ENCODE measurements at places on chromosomes 11 and 22.

DNA sequence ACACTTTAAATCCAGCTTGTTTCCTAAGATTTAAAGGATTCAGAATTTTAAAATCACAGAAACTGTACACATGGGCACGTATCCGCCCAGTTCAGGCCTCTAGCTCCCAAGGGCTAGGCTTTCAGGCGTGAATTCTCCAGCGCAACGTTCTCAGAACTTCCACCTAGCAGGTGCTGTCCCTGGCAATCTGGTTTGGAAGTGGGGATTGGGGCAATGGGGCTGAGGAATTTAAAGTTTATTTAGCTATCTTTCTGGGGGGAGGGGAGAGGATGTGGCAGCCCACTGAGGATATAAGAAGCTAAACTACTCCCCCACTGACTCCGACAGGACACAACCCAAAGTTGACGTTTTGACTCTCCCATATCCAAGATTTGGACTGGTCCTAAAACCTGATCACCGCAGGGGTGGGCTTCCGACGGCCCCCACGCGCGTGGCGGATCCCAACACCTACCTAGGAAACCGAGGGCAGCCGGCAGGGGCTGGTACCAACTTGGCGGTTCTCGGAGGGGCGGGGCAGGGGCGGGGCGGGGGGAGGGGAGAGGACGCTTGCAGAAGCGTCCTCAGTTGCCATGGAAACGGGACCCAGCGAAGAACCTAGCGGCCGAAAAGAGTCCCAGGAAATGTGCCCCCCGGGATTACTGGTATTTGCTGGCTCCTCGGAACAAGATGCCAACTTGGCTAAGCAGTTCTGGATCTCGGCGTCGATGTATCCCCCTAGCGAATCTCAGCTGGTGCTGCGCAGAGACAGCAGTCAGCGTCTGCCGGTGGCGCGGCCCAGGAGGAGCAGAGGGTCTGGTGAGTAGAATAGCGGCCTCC lies at the start of gene HOATZ:
Gene HOATZ, plus strand, starts transcription at position 563 of the 816 bp plus-strand sequence. Its CDS starts 7 bp downstream, at position 570.
- no peak for DNase-seq

DNA sequence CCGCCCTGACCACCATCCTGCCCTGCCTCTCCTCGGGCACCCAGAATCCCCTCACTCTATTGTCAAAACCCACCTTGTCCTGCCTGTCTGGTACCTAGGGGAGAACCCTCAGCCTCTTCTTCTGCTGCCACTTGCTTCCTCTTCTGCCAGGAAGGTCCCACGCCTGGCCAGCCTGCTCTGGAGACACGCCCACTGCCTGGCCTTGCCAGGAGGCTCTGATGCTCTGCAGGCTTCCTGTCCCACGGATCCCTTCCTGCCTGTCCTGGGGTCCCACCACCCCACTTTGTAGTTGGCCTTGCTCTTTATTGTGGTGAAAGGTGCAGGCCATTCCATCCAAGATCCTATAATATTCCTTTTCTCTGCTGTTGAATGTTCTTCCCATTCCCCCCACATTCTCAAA lies 63.4 kb downstream of the BMAL1 start:
- no peak for DNase-seq

- no peak for DNase-seq
Observed at GRCh38 chr22:36086170-36086490, 57.5 kb upstream of the RBFOX2 start.

- DNase-seq = no peak
Observed at GRCh38 chr11:92897487-92897886, 72.0 kb upstream of the MTNR1B start.

DNA sequence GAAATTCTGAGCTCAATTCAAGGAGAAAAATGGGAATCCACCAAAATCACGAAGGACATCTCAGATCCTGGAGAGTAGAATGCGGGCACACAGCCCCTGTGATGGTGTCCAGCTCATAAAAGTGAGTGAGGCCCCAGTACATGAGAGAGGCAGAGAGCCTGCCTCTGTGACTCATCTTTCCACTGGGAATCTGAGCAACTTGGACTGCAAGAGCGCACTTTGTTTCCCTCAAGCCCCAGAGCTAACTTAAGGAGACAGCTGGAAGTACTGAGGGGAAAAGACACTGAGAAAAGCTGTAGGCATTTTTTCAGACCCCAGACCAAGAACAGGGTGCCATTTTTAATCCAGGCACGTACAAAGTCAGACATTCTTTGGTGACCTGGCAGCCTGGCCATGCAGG lies 273.7 kb downstream of the C11orf87 start:
- DNase-seq = no peak

DNA sequence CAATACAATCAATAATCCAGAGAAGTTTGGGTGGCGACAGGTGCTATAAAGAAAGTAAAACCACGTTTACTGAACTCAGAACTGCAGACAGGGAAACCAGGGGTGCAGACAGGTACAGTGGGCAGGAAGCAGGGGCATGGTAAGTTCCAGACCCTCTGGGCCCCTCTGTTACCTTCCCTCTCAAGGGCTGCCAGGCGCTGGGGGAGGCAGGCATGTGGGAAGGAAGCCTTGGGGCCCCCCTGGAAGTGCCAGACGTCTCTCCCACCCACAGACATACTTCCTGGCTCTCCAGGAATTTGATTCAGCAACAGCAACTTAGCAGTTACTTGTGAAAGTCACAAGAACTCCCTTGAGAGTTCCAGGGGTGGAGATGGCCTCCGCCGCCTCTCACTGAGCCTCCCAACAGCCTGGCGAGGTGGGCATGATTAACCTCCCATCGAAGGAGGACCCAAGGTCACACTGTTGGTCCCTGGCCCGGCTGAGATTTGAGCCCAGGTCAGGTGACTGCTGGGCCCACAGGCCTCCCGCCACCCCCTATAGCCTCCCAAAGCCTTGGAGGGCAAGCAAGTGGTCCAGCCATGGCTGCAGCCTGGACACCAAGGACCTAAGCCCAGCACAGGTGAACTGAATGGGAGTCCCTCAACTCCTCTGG lies 14.1 kb upstream of the TSKU start:
- DNase-seq = no peak

DNA sequence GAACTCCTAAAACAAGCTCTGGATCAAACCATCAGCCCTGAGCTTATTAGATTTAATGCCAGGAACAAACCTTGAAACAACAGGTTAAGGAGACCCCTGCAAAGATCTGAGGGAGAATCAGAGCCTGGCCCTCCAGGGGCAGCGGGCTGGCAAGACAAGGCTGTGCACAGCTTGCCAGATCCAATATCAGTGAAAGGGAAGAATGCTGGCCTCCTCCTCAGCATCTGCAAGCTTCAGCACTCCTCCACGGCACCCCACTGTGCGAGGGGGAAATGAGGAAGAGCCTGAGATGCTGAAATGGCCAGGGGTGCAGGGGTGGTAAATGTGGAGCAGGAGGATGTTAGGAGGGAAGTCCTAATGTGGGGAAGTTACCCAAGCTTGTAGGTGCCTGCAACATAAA lies 167.0 kb downstream of the TENM4 start:
- no peak for DNase-seq

GRCh38 chr22:31104869-31105268 lies 2.5 kb downstream of the SELENOM start:
- DNase-seq = no peak

DNA sequence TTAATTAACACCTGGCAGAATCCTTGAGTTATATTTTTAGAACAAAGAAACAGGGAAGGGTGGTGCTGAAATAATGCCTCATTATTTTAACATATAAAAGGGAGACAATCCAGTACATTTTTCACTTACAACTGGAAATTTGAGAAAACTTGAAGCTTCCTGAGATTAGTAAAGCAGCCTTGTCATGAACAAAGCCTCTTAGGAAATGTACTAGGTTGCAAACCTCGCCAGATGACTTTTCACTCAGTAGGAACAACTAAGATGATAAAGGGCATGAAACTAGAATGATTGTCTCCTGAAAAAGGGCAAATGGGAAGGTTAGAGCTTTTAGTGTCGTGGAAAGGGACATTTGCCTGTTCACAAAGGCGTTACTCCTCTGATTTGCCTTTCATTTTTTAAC lies 289.6 kb downstream of the ETS1 start:
- no peak for DNase-seq

- DNase-seq = no peak
Observed at GRCh38 chr22:38067028-38067415, 9.8 kb downstream of the PICK1 start.

DNA sequence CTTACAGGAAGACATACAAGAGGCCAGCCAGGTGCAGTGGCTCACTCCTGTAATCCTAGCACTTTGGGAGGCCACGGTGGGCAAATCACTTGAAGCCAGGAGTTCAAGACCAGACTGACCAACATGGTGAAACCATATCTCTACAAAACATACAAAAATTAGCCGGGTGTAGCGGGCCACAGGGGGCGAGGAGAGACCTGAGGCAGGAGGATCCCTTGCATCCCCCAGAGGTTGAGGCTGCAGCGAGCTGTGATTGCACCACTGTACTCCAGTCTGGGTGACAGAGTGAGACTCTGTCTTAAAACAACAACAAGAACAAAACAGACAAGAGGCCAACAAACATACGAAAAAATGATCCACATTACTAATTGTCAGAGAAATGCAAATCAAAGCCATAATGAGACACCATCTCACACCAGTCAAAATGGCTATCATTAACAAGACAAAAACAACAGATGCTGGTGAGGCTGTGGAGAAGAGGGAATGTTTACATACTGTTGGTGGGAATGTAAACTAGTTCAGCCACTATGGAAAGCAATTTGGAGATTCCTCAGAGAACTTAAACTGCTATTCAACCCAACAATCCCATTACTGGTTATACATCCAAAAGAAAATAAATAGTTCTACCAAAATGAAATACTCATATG lies 498.8 kb upstream of the ARHGAP42 start:
- DNase-seq = no peak

DNA sequence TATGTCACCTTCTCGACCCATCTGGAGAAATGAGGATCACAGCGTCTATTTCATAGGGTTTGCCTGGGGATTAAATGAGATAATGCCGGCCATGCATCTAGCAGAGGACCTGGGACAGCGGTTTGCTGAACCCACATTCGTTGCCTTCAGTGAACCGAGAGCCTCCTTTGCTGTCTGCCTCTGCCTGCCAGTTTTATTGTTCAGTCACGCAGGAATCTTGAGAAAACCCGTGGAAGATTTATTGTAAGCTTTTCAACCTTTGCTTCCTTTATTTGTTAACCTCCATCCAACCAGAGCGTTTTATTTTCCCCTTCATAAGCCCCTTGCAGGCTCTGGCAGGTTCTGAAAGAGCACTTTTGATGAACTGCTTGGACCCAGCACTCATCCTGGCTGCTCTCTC lies 202.3 kb upstream of the SYN3 start:
- no peak for DNase-seq

DNA sequence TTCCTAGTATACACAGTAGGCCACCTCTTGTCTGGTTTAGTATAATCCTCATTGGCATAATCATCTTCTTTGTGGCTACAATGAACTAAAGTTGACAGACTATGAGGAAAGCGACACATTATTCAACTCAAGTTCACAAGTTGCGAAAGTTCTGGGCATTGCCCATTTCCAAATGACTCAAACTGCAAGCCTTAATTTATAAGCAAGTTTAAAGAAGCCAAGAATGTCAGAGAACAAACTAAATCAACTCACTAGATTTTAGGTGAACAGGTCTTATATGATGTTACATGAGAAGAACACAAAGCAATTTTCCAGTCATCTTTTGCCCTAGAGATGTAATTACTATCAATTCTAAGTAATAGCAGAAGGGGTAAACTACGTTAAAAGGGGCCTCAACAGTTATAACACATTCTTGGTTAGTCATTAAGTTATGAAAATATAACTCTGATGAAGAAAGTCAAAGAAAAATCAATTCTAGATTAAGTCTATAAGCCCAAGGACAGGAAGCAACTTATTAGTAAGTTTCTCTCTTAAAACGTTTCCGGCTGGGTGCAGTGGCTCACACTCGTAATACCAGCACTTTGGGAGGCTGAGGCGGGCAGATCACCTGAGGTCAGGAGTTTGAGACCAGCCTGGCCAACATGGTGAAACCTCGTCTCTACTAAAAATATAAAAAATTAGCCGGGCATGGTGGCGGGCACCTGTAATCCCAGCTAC lies 21.5 kb downstream of the PICALM start:
- no peak for DNase-seq

DNA sequence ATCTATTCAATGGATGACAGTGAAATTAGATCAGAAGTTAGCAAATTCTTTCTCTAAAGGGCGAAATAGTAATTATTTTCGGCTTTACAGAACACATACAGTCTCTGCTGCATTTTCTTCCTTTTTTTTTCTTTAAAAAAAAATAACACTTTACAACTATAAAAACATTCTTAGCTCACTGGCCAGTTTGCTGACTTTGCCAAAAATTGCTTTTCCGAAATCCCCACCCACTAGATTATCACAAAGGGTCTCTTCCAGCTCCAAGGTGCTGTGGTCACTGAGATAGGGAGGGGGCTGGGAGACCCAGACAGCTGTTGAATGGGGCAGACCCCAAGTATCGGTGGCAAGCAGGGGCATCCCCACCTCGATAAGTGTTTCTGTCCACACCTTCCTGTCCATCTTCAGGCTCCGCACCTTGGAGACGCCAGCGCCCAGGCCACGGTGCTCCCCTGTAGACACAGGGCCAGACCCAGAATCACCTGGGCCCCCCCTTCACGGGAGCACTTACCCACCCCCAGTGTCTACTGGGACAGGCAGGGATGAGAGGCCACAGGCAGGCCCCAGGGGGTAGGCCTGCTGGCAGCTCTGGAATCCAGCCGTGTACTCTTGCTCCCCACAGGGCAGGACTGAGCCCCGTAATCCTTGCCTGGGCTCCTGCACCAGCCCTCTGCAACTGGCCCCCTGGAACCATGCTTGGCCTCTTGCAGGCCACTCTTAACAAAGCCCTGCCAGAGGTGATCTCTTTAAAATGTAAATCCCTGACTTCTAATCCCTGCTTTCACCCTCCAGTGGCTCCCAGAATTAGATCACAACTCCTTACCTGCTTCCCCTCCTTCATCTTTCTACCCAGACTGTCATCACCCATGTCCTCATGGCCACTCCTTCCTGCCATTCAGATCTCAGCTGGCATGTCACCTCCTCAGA lies 31.5 kb upstream of the PDE2A start:
- no peak for DNase-seq
